ENCODE measurements at places on chromosomes 6 and 20.

DNA sequence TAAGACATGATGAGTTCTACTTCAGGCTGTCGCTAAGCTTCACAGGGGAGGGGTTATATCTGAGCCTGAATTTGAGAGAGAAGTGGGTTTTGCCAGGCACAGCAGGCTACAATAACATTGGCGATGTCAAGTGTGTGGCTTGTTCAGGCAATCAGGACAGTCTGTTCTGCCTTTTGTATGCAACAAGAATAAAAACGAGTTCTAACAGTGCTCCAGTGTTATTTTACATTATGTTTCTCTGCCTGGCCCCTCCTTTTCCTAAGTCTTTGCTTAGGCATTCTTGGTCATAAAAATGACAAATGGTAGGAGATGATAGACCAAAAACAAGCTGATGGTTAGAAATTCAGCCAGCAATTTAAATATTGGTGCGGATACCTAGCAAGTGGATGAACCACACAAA is 26.8 kb downstream of the PAQR8 start:
- DNase-seq, result no peak

- DNase-seq, result no peak
These were observed 19.0 kb downstream of the PACSIN1 start for GRCh38 chr6:34484899-34485298.

- DNase-seq, result no peak
These were observed 311.4 kb downstream of the KIF16B start for GRCh38 chr20:16261733-16262273.

DNA sequence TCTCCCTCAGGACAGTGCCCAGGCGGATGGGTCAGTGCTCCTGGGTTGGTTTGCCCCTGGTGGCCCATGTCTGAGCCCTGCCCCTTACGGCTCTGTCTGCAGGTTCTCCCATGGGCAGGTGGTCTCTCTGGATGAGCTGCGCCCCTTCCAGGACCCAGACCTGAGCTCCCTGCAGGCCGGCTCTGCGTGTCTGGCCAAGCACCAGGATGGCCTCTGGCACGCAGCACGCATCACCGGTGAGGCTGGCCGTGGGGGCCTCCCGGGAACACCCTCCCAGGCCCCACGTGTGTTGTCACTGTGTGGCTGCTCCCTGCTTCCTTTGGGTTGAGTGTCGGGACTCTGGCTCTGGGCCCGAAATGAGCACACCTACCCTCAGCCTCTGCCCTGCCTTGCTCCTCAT is 3.3 kb upstream of the LIME1 start:
- peak; percentile 51 for DNase-seq

GRCh38 chr6:42704251-42704936 is 18.0 kb downstream of the PRPH2 start:
- DNase-seq, result peak; percentile 69

GRCh38 chr6:154378518-154378917 is 21.9 kb upstream of the IPCEF1 start:
- DNase-seq, result no peak

GRCh38 chr6:130190701-130191690 is 31.8 kb downstream of the SAMD3 start:
- DNase-seq, result no peak

DNA sequence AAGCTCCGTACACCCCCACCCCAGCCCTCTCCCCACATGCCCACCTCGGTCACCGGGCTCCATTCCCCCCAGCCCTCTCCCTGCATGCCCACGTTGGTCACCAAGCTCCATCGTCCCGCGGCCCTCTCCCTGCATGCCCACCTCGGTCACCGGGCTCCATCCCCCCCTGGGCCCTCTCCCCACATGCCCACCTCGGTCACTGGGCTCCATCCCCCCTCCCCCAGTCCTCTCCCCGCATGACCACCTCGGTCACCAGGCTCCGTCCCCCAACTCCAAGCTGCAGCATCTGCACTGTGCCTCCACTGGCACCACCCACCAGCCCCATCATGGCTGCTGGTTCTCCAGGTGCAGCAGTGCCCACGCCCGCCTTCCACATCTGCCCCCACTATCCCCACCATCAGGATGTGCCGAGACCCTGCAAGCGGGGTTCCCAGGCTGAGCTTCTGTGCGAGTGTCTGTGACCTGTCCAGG is 16.8 kb downstream of the TAF4 start:
- DNase-seq, result no peak

DNA sequence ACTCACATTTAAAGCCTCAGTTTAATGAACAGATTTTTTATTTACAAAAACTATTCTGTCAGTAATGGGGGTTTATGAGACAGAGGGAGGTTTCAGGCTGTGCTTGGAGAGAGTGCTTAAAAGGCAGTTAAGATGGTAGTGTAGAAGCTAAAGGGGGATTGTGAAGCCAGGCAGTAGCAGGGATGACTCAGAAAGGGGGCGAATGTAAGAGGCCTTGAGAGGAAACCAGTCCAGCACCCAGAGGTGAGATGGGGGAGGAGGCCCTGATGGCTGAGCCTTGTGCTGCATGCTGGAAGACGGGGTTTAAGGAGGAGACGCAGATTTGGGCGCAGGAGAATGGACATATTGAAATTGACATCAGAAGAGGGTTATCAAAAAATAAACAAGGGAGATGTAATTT is 6.6 kb upstream of the SERPINB9 start:
- DNase-seq, result no peak

- DNase-seq, result no peak
These were observed 85.5 kb downstream of the RNF182 start for GRCh38 chr6:14010275-14010674.

DNA sequence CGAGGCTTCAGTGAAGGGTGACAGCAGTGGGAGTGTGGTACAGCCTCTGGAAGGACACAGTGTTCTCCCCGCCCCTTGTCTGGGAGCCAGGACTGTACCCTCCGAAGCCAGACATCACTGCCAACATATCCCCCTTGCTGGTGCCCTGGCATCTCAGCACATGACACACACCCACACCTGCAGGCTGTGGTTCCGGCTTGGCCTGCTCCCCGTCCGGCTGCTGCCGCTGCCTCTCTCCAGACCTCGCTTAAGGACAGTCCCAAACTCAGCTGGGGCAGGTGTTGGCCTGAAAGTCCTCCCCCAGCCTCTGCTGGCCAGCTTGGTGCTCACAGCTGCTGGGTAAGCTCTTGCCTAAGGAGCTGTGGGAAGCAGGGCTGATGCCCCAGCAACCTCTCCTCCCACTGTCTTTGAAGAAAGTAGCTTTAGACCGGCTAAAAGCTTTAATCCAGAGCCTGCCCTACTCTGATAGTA is 7.0 kb downstream of the EMILIN3 start:
- peak; percentile 80 for DNase-seq

DNA sequence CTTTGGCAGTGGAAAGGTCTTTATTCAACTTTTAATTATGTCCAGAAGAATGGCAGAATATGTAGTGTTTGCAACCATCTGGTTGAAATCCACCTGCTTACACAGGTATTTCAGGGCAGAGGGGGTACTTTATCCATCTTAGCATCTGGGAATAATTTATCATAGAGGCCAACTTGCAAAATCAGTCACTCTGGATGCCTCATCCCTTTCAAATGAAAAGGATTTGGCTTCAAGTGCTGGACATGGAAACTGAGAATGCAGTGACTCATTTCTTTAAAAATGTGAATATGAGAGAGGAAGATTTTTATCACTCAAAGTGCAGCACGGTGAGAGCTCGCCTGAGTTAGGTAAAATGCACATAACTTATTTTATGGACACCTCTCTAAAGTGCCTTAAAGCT is 758.3 kb downstream of the KIF16B start:
- DNase-seq, result no peak

- DNase-seq, result no peak
These were observed 9.9 kb downstream of the PAX1 start for GRCh38 chr20:21715193-21715881.

DNA sequence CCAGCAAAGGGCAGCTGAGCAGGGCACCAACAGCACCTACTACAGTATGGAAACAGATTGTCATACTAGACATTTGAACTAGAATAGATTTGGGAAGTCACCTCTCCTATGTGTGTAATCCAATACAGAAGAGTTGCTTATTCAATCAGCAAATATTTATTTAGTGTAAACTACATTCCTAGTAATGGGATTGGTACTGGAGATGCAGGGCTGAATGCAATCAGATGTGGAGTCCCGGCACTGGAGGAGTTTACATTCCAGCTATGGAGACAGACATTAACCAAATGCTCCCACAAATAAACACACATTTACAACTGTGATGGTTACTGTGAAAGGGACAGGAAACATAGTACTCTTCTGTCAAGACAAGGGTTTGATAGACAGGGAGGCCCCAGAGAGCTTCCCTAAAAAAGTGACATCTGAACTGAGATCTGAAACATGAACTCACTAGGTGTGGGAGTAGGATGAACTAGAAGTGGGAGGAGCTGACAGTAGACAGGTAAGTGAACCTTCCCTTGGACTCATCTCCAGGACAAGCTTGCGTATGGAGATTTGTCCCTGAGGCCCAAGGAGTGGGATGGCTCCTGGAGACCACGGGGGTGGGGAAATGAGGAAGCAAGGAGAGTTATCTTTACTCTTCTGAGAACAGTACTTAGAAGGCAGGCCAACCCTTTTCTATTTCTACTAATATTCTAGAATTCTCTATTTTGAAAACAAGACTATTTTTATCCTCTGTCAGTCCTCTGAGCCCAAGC is 420.5 kb downstream of the MAFB start:
- DNase-seq, result no peak

GRCh38 chr20:61082720-61083119 is 169.3 kb upstream of the CDH4 start:
- DNase-seq, result no peak

DNA sequence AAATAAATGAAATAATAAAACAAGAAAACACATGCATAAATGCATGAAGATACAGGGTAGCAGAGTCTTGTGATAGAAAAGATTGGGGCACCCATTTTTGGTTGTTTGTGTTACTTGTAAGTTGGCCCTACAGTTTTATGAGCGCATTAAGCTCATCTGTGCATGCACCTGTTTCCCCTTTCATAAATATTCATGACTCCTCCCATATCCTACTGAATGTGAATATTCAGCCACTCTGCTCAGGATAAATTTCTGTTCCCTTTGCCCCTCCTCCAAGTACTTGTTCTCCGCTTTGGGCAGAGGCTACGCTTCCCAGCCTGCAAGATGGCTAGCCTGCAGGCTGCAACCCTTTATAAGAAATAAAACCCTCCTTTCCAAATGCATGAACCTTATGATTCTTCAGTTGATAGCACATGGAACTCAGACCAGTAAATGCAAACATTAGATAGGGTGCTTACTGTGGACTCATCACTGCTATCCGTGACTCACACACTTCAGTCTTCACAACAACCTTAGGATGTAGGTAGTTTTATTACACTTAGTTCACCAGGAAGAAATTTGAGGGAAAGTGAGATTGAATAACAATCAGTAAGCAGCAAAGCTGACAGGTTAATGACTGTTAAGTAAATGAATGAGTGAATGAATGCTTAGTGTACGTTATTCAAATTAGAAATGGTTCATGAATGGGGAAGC is 15.0 kb downstream of the ALDH8A1 start:
- no peak for DNase-seq

GRCh38 chr20:22626496-22626895 is 42.1 kb upstream of the FOXA2 start:
- no peak for DNase-seq

- DNase-seq, result no peak
These were observed 148.1 kb downstream of the ZFAND3 start for GRCh38 chr6:37967651-37968050.

DNA sequence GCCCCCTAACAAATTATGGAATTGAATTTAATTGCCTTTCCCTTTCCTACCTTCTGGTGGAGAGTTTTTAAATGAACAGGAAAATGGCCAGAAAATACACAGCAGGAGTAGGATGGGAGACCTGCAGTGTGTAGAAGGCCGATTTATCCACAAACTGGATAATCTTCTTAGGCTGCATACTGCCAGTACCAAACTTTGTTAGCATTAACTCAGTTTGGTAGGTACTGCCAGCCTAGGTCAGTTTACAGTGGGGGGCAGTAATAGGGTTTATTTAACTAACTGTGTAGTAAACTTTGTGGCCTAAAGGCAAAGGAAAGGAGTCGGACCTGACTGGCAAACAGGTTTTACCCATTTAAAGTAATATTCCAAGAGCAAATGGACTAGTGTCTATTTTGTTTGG is 4.6 kb downstream of the NCOA3 start:
- DNase-seq, result no peak

DNA sequence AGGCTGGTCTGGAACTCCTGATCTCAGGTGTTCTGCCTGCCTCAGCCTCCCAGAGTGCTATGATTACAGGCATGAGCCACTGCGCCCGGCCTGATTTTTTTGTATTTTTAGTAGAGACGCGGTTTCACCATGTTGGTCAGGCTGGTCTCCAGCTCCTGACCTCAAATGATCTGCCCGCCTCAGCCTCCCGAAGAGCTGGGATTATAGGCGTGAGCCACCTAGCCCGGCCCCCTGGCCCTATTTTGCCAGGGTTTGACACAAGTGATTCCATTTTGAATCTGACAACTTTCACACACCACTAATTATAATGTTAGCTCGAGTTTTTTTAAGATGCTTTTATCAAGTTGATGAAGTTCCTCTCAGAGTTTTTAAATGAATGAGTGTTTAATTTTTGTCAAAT is 25.6 kb downstream of the TTLL9 start:
- DNase-seq, result no peak

DNA sequence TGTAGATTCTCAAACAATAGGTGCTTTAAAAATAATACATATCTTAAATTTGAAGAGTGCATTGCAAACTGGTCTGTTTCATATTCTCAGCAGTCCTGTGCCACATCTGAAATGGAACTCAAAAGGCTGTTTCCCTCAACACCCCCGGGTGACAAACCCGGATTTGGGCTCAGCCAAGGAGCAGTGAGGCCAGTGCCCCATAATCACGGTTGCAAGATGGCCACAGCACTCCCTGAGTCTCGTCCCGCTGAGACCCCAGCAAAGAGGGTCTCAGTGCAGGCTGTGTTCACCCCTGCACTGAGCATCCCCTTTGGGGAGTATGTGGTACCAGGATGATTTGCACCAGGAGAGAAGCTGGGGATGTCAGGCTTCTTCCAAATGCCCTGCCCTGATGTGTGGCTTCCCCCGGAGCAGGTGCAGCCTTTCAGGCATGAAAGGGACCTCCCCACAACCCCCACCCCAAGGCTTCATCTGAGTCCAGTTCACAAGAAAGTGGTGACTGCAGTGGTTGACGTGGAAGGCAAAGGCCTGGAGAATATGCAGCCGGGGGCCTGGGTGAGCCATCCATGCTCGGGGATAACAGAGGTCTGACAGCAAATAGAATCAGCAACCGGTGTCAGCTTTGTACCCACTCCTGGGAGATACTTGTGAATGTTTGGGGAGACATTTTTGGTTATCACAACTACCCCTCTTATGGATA is 202.9 kb downstream of the SYNDIG1 start:
- no peak for DNase-seq

GRCh38 chr6:16819752-16820151 is 58.5 kb upstream of the ATXN1 start:
- no peak for DNase-seq
